Fibroblast of skin of right quadriceps (primary cell): ENCODE measurements at places on chromosomes 2 and 18.
A peak's percentile ranks its signal among the peaks of the same experiment; 100 is the strongest.

DNA sequence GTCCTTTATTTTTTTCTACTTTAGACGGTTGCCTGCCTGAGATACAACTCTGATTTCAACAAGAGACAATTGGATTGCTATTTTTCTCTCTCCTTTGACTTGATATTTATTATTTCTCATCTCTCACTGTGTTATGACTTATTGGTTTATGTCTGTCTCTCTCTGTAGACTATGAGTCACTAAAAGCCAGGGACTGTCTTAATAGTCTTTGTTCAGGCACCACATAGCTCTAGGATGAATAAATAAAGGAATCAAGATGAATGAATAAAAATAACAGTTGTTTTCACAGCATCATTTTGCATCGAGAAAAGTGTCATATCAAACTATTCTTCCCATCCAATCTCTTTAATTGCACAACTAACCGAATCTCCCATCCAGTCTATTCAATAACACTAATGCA, 31.4 kb upstream of the CD28 start:
- peak; percentile 47 for DNase-seq

DNA sequence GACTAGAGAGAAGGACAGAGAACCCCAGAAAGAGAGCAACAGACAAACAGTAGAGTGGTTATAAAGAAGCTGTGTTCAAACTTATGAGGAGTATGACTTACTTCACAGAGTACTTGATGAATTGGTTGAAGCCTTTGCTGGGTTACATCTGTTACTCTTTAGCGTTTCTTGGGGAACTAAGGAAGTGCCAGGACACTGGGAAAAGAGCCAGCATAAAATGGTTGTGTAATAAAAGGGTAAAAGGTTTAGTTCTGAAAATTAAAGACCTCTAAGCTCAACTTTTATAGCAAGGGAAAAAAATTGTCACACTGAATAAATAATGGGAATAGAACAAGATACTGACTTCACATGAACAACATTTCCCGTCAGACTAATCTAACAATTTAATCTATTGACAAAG, 17.0 kb upstream of the STAT4 start:
- DNase-seq: peak; percentile 96

- DNase-seq: no peak
These were observed 70.0 kb upstream of the KCNH7 start for GRCh38 chr2:162908567-162908966.

DNA sequence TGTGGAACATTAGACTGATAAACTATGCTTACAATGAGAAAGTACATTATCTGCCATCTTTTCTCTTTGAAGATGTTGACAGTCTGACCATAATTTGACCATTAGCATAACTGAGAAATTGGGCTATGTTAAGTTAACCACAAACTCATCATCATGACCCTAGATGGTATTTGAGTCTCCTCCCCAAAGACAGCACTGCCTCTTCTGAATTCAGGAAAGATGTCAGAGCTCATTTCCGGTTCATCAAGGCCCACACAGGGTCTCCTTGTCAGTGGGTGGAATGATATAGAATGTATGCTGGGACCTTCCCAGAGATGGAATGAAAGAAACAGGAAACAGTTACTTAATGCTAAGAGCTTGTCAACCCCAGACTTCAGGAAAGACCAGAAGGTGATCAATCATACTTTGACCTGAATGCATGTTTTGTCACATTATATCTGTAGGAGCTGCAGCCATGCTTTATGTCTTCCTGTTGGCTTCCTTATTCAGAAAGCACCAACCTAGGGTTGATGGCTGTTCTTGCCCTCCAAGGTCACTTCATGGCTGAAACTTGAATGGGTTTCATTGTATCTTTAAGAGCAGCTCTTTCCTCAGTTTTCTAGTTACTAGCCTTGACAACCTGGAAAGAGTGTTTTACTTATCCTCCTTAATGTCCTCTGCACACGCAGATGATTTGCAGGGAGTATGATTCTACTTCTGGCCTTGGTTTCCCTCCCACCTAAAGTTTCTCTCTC, 99.1 kb upstream of the NEUROD1 start:
- peak; percentile 70 for DNase-seq

DNA sequence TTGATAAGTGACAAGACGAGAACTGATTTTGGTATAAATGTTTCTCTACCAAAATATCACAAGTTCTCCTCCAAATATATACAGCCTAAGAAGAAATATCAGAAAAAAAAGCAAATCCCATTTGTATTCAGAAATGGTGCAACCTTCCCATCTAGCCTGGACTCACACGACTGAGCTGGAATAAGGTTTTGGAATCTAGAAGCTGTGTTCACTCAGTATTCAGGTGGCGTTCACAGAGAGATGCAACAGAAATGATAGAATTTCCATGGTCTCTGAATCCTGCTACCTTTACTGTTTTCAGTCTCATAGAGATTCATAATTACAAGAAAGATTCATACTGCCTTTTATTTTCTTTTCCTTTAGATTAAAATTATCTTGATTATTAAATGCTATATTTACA, 347.2 kb upstream of the TRIB2 start:
- DNase-seq: no peak

DNA sequence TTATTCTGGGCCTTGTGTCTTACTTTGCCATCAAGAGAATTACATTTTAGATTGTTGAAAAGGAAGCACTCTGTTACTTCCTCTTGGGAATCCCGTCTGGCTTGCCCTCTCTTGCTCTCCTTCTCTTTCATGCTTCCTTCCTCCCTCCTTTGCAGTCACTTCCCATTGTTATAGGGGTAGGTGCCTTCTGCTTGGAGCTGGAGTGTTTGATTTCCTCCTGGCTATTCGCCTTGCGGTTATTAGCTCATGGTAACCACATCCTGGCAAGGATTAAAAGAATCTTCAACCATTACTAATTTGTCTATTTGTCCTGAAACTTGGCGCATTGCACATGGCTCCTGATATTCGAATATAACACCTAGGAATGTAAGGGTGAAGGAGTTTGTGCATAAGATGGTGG, 115.0 kb downstream of the CERS6 start:
- no peak for DNase-seq

DNA sequence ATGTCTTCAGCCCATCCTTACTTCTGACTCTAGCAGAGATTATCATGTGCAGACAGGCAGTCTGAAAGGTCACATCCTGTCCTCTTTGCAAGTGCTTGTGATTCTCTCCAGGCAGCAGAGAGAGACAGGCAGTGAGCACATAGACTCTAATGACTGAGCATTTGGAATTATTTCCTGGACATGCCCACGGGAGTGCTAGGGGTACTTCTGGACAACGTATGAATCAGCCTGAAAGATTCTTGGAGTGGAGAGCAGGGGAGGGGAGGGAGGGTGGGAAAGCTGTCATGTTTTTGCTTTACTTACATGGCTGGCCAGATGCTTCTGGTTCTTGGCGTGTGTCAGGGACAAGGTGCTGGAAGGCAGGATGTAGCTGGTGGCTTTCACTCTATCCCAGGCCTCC, 150.6 kb downstream of the RIF1 start:
- DNase-seq: peak; percentile 69

- no peak for DNase-seq
These were observed 83.7 kb upstream of the UBXN4 start for GRCh38 chr2:135657806-135658582.

DNA sequence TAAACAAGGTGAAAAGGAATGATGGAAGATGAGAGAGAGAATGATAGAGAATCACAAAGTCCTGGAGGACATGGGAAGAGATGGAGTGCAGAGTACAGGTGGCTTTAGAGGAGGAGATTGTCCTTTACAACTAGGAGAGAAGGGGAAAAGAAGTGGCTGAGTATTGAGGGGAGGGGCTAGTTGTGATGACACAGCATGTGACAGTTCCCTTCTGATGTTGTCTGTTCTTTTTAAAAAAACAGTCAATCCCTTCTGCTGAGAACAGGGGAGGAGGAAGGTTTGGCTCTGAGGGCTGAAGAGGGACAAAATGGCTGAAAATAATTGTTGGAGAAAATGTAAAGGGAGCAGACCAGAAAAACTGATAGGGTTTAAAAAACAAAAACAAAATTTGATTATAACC, 44.0 kb downstream of the STEAP3 start:
- no peak for DNase-seq

- no peak for DNase-seq
These were observed 55.2 kb upstream of the MAPRE2 start for GRCh38 chr18:34985963-34986362.

DNA sequence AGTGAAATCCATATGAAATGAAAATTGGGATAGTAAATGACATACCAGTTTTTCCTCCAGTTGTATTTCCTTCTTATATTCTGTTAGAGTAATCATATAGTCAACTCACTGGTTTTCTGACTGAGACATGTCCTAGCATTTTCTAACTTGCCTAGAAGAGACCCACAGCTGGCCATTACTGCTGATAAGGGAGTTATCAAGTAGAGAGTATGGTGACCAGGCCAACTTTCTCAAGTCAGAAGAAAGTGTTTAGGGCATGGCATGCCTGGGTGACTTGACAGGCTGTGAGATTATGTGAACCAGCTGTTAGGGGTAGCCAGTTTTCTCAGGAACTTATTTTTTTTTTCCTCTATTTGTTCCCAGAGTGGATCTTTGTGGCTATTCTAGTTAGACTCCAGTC, 81.2 kb downstream of the GPD2 start:
- no peak for DNase-seq

- peak; percentile 71 for DNase-seq
These were observed 88.0 kb upstream of the RAB27B start for GRCh38 chr18:54740136-54740846.

- no peak for DNase-seq
These were observed 82.3 kb downstream of the ARL4C start for GRCh38 chr2:234414596-234414995.

DNA sequence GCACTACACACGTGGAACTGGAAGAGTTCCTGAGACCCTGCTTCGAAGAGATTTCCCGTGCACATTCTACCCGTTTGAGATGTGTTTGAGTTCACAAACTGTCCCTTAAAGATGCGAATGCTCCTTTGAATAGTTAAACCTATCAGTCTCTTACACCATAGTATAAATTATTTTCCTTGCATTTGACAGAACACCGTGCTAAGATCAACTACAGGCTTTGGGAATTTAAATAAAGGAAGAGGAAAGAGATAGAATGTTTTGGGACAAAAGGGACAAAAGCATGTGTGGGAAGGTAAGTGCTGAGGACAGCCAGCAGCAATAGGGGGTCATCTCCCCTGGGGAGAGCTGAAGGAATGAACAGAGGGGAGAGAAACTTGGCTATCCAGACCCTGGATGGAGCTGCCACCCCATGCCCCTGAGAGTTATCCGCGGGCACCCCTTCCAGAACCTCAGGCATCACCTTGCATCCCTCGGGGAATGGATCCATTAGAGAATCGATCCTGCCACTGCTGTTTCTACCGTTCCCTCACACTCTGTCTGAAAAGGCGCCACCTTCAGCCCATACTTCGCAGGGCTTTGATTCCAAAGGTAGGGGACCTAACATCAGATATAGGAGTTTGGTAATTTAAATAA, 888 bp upstream of the ADCY3 start:
- no peak for DNase-seq

GRCh38 chr2:19651466-19651865, 250.3 kb downstream of the TTC32 start:
- no peak for DNase-seq

DNA sequence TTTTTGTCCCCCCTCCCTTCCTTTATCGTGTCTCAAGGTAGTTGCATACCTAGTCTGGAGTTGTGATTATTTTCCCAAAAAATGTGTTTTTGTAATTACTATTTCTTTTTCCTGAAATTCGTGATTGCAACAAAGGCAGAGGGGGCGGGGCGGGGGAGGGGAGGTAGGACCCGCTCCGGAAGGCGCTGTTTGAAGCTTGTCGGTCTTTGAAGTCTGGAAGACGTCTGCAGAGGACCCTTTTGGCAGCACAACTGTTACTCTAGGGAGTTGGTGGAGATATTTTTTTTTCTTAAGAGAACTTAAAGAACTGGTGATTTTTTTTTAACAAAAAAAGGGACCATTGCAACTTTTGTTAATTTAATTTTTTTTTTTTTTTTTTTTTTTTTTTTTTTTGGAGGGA, 2.1 kb downstream of the SOX11 start:
- DNase-seq: peak; percentile 50

GRCh38 chr2:226818930-226819329, 16.9 kb upstream of the RHBDD1 start:
- no peak for DNase-seq

DNA sequence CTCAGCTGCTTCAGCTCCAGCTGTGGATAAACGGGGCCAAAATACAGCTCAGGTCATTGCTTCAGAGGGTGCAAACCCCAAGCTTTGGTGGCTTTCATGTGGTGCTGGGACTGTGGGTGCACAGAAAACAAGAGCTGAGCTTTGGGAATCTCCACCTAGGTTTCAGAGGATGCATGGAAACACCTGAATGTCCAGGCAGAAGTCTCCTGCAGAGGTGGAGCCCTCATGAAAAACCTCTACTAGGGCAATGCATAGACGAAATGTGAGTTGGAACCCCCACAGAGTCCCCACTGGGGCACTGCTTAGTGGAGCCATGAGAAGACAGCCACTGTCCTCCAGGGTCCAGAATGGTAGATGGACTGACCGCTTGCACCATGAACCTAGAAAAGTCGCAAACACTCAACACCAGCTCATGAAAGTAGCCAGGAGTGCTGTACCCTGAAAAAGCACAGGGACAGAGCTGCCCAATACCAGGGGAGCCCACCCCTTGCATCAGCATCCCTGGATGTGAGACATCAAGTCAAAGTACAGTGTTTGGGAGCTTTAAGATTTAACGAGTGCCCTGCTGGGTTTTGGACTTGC, 147.9 kb upstream of the SOX11 start:
- no peak for DNase-seq

- DNase-seq: no peak
These were observed 863 bp downstream of the ECEL1 start for GRCh38 chr2:232486558-232487384.

- DNase-seq: no peak
These were observed 38.8 kb downstream of the ZNF519 start for GRCh38 chr18:14093307-14093915.

DNA sequence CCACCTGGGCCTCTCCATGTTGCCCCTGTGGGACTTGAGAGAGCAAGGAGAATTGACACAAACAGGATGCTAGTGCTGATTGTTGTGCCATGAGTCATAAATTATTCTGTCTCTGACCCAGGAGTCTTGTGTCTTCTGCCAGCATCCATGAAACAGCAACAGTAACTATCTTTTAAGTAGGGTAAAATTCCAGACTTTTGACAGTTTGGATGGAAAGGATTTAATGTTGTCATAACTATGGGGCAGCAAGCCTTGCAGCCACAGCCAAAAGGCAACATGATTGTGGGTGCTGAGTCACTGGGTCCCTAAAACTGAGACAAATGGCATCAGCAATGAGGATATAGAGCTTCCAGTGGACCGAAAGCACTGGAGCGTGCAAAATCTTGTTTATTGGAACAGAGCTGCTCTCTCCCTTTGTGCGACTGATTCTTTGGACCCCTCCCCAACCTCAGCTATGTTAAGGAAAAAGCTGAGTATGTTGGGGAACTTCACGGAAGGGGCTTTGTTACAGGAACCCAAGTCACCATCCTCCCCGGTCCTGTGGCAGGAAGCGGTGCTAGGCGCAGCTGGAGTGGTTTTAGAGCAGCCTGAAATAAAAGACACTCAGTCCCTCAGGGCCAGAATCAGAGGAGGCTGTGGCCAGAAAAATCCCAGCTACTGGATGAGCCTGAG, 9.6 kb upstream of the ITPRIPL1 start:
- peak; percentile 76 for DNase-seq

- DNase-seq: no peak
These were observed 36.7 kb downstream of the EPAS1 start for GRCh38 chr2:46333912-46334311.

- DNase-seq: no peak
These were observed 24.9 kb upstream of the DNMT3A start for GRCh38 chr2:25366629-25367028.

- no peak for DNase-seq
These were observed 32.0 kb upstream of the LOXHD1 start for GRCh38 chr18:46688853-46689525.
